ENCODE measurements at places on chromosomes 7 and 10.

GRCh38 chr7:128434413-128435326 is 21.0 kb upstream of the HILPDA start:
- DNase-seq = no peak

DNA sequence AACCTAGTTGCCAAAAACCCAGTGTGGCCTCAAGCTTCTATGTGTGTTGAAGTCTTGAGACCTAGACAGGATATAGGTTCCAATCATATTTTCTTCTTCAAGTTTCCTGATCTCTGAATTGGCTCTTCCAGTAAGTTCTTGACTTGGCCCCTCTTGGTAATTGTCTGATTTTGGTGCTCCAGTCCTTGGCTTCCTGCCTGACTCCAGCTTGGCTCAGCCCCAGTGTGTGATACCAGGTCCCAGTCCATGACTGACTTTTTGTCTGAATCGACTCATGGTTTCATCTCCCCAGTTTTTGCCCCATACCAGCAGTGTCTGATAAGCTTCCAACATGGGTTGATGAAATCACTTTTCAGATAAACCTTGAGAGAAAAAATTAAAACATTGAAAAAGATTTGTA is 72.3 kb downstream of the FAS start:
- DNase-seq = no peak

- DNase-seq = no peak
These were observed 9.2 kb downstream of the CREM start for GRCh38 chr10:35135861-35136260.

- DNase-seq = no peak
These were observed 19.1 kb downstream of the DNAJB12 start for GRCh38 chr10:72335394-72336258.

GRCh38 chr7:115478426-115478825 is 552.1 kb downstream of the TFEC start:
- DNase-seq = no peak

GRCh38 chr7:98323597-98324322 is 42.3 kb downstream of the BRI3 start:
- DNase-seq = no peak

GRCh38 chr10:61835946-61836887 is 65.3 kb upstream of the ARID5B start:
- DNase-seq = no peak

GRCh38 chr10:110420401-110421193 is 77.1 kb upstream of the DUSP5 start:
- no peak for DNase-seq

DNA sequence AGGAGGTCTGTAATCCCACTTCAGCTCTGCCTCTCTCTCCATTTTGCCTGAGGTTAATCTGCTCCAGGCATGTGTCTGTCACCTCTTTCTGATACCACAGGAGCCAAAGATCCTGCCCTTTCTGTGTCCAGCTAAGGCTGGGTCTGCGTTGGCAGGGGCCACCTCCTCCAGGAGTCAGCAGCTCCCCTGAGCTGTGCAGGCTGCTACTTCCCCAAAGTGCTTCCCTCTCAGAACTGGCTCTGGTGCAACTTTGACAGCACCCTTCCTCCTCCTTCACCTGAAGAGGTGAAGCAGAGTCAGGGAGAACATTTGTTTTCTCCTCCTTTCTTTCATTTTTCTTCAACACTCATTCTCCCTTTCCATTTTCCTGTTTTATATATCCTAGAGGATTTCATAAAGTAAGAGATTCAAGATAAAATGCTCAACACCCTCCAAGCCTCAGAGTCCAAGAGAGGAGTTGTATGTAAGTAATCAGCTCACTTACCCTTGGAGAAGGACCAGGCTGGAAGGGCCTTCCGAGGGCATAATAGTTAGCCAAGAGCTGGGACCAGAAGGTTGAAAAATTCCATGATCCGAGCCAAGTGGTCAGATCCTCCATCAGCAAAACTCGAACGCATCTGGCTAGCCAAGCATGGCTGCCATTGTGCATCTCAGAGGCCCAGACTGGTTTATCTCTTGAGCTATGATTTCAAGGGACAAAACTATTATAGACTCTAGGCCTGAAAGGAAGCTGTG is 257.3 kb downstream of the PTEN start:
- no peak for DNase-seq

DNA sequence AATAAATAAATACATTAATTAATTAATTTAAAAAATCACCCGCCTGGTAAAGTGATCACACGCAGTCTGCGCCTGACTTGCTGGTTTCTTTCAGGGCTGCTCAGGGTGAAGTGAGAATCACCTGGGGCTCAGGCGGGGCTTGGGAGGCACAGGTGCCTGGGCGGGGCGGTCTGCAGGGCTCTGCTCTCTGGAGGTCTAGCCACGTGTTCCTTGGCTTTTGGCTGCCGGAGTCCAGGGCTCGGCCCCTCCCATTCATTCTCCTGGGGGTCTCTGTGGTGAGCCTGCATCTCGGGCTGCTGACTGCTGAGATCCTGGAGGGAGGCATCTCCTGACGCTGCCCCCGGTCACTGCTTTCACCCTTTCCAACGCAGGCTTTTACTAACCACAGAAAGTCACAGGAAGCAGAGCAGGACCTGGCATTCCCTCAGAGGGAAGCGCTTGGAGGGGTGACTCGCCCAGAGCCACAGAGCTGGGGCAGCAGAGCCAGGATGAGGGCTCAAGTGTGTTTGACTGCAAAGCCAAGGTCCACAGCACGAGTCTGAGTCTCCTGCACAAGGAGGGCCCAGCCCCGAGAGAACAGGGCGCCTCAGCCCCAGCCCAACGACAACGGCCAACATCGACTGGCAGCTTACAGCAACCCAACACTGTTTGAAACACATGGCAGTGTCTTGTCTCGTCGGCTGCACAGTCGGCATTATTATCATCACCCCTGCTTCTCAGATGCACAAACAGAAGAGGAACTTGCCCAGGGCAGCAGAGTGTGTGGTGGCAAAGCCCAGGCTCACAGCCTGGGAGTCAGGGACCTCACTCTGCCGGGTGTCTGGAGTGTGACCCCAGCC is 22.4 kb upstream of the MNX1 start:
- no peak for DNase-seq

DNA sequence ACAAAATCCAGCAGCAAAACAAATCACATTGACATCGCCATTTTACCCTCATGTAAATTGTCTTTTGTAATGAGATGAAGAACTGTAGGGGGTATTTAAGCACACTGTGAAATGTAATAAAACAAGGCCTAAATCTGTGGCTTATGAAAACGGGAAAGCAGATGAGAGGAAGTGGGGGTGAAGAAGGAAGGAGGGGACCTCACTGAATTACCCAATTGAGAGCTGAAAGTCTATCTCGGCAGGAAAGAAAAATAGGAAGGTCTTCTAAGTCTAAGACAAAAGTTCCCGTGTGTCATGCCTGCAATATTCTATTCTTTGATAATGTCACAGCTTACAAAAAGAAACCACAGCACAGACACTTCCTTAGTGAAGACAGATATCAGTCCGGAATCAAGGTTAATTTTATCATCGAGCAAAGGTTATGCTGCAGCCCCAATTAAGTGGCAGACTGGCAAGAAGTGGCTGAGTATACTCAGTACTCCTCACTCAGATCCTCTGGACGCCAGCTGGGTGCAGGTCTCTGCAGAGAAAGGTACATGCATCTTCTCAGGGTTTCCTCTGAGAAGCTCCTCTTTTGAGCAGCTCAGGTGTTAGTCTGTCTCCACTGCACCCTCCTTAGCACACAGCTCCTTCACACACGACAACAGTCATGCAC is 239.7 kb downstream of the FANK1 start:
- DNase-seq = no peak

GRCh38 chr10:17009212-17009700 is 120.4 kb downstream of the CUBN start:
- DNase-seq = no peak

- no peak for DNase-seq
These were observed 299.0 kb upstream of the MBL2 start for GRCh38 chr10:53071505-53072125.

DNA sequence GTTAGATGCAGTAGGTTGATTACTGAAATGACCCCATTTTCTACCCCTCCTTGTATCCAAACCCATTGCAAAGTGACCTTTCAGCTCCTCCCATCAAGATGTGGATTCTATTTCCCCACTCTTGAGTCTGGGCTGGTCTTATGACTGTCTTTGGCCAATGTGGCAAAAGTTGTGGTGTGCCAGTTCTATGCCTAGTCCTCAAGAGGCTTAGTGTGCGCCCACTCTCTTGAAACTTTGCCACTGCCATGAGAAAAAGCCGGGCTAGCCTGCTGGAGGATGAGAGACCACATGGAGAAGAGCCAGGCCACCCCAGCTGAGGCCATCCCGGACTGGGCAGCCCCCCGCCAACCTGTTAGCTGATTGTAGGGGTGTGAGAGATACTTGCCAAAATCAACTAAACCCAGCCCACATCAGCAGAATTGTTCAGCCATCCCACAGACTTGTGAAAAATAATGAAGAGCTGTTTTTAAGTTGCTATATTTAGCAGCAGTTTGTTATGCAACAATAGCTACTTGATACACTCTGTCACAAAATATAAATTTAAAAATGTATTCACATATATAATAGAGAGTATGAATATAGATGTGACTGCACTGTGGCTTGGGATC is 131.0 kb upstream of the PALS2 start:
- DNase-seq = no peak

GRCh38 chr10:47104151-47104605 is 192.9 kb downstream of the PTPN20 start:
- no peak for DNase-seq

DNA sequence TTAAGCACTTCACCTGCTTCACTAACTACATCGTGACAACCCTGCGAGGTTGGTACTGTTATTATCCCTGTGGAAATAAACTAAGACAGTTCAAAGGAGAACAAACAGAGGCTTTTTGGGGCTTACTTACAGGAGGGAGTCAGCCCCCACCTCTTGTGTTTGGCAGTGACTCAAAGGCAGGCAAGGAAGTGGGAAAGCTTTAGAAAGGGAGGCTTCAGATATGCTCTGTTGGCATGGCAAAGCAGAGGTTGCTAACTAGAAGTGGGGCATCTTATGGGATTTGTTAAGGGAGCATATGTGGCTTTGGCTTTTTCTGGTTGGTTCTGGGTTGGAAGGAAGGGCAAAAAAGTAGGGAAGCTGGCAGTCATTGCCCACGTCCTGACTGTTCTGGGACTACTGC is 84.8 kb upstream of the AOAH start:
- DNase-seq = no peak

DNA sequence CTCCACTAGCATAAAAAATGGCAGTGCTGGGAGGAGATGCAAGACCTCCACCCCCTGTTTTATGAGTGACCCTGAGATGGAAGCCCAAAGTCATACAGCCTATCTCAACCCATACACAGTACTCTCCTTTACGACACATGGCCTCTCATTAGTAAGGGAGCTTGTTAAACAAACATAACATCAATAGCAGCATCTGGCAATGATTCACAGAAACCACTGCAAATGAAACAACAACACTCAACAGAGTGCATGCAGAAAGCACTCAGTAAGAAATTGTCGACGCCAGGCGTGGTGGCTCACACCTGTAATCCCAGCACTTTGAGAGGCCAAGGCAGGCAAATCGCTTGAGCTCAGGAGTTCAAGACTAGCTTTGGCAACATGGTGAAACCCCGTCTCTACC is 27.5 kb upstream of the FIGNL1 start:
- DNase-seq = no peak

GRCh38 chr10:28587970-28588290 is 55.0 kb downstream of the WAC start:
- DNase-seq = no peak

- DNase-seq = no peak
These were observed 480 bp downstream of the MNX1 start for GRCh38 chr7:157009778-157010587.

DNA sequence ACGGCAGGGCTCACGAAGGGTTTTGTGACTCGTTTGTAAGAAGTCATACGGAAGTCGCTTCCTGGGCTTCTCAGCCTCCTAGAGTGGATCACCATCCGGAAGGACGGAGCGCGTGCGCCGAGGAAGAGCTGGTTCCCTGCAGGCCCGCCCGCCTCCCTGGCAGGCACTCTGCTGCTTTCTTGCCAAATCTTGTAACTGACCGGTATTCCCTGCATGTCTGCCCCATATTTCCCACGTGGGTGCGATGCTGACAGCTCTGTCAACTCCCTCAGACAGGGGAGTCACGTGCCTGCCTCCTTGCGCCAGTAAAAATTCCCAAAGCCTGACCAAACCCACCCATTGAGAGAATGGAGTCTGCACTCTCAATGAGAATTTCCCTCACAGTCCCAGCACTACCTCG is 12.7 kb downstream of the SHH start:
- no peak for DNase-seq

DNA sequence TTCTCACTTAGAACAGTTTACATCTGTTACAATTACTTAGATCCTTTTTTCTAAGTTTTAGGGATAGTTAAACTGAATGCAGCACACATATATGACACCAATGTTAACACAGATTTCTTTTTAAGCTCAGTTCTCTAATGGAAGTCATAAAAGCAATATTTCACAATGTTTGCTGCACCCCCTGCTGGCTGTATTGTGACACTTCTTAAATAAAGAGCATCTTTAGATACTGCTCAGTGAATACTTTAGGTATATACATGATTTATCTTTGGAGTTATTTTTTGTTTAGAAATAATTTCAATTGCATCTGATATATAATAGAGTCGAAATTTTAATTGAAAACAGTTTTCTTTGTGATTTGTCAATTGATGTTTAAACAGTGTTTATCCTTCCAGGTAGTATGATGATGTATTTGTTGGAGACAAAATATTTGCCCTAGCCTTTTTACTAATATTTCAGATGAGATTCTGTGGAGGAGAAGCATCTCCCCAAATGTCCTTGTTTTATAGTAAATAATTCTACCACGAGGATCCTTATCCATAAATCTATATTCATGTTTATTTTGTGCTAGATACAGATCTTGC is 174.4 kb downstream of the ST7 start:
- peak; percentile 75 for DNase-seq

GRCh38 chr10:11167233-11167966 is 149.7 kb downstream of the CELF2 start:
- no peak for DNase-seq

DNA sequence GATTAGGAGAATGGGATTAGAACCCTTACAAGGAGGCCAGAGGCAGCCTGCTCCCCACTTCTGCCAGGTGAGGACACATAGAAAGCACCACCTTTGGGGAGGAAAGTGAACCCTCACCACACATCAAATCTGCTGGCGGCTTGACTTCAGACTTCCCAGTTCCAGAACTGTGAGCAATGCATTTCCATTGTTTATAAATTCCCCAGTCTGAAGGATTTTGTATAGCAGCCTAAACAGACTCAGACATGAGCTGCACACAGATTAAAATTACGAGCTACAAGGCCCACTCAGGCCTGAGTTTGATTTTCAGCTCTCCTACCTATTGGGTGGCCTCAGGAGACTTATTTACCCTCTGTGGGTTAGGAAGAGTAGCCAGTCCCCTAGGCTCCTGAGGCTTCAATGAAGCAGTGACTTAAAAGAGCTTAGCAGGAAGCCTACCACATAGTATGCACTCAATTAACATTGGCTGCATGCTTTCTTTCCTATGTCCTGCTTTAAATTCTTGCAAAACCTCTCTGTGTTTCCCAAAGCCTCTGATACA is 350.7 kb upstream of the ZMIZ1 start:
- DNase-seq = no peak

GRCh38 chr10:53786236-53786900 is 1013.8 kb upstream of the MBL2 start:
- DNase-seq = no peak

- peak; percentile 67 for DNase-seq
These were observed 19.8 kb upstream of the TOMM7 start for GRCh38 chr7:22842383-22842941.

- DNase-seq = no peak
These were observed 73.5 kb upstream of the CACNA2D1 start for GRCh38 chr7:82517050-82517449.

Data from NCI-H1694 treated with DMSO at 0.1 percent for 48 hours (cell line).